IPS DF 6.9 (cell line): ENCODE measurements at places on chromosomes 11 and 22.

- DNase-seq, result peak; percentile 68
Observed at GRCh38 chr11:6251120-6251733, 8.4 kb upstream of the CCKBR start.

GRCh38 chr11:115298300-115299012, 205.8 kb downstream of the CADM1 start:
- no peak for DNase-seq

DNA sequence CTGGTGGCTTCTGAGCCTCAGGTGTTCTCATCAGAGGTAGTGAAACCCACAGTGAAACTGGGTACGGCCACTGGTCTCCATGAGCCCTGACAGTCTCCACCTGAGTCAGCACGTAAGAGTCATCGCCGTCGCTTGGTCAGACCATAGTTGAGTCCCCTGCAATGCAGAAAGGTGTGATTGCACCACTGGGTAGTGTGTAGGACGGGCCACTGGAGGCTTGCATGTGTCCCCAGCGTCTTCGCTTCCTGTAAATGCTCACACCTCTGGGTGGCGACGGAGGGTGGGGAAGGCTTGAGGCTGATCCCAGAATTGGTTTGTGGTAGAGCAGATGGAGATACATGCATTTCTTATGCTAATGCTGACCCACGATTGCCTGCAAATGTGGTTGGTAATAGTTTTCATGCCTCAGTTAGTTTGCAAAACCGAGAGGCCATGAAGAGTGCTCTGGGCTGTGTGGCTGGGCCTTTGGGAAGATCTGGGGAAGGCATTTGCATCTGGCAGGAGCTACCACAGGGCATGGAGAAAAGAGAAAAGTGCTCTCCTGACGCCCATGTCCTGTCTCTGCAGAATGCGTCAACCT, 26.5 kb downstream of the CTTN start:
- DNase-seq, result no peak

GRCh38 chr11:114077482-114078305, 18.2 kb downstream of the ZBTB16 start:
- DNase-seq, result no peak

DNA sequence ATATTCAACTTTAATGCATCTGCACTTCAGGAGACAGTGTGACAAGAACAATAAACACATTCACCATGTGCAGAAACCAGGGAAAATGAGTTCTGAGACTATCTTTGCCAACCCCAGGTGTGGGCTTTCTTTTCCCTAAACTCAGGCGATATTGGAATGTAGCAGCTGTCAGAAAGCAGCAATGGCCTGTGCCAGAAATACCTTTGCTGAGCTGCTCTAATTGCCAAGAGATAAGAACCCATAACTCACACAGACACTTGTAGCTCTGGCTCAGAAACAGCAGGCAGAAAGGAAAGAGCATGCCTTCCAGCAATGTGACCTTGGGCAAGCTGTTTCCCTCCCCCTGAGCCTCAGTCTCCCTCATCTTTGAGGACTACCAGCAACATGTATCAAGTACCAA, 77.6 kb downstream of the PLEKHA7 start:
- DNase-seq, result no peak

DNA sequence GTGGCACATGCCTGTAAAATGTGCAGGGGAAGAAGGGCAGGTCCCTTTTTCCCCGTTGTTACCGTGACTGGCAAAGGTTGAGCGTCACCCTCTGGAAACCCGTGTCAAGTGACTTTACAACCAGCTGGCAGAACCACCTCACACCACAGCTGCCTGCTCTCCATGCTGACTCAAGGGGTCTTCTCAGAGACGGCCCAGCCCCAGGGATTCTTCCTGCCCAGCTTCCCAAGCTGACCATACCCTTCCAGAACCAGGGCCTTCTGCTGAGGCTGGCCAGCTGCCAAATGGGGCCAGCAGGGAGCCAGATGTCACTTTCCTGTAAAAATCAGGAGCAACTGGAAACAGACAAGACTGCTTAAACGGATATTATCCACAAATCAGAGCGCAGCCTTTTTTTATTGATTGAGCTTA, 6.3 kb downstream of the PC start:
- DNase-seq, result no peak

- DNase-seq, result no peak
Observed at GRCh38 chr22:20108757-20109230, 7.1 kb upstream of the RANBP1 start.

DNA sequence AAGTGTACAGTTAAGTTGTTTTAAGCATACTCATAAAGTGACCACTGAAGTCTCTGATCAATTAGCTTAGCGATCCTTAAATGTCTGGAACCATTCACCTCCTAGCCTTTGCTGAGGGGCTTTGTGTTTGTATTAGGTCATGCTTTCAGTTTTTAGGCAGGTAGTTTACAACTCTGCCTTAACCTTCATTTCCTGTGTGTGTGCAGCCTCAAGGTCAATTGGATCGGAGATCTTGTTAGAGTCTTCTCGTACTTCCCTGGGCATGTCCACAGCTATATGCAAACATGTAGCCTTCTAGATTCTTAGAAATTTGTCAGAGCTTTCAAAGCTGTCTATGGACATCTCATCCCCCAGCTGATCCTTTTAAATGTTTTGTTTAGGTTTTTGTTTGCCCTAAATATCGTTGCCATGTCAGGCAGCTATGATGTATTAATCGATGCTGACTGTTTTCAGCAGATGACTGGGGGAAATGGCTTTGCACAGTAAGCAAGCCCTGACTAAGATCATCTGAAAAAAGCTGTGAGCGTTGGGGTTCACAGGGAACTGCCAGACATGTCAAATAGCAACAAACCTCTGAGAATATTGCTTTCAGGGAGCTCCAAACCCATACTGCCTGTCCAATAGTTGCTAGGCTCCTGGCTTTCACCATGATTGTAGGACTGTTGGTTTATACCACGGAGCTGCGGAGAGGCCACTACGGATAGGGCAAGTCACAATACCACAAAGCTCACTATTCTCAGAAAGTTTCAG, 45.6 kb downstream of the GLYAT start:
- no peak for DNase-seq

DNA sequence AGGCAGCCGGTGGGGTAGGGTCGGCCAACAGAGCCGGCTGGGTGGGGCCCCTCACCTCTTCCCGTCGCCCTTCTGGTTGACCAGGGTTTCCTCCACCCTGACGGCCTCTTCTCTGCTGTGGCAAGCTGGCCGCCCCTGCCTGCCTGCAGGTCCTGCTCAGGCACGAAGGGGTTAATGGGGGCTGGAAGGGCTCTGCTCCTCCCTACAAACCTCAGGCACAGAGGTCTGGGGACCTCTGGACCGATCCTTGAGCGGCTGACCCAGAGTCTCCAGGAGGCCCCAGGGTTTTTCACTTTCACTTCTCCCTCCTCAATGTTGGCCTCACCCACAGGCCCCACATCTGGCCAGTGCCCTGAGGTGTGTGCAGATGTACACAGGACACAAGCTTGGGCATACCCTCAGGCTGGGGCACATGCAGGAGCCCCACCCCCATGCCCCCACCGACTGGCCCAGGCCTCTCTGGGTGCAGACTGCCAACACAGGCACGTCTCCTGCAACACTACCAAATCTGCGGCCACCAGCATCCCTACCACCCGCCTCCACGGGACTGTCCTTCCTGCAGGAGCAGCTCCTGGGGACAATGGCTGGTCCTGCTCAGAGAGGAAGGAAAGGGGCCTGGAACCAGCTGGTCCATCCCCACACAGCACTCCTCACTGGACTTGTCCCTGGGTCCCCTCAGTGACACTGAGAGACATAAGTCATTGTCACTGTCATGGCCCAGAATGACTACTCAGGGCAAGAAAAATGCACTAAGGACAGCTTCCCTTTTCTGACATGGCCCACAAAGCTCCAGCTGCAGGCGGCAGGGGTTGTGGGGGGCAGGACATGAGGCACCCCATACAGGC, 3.2 kb upstream of the TBX1 start:
- no peak for DNase-seq

DNA sequence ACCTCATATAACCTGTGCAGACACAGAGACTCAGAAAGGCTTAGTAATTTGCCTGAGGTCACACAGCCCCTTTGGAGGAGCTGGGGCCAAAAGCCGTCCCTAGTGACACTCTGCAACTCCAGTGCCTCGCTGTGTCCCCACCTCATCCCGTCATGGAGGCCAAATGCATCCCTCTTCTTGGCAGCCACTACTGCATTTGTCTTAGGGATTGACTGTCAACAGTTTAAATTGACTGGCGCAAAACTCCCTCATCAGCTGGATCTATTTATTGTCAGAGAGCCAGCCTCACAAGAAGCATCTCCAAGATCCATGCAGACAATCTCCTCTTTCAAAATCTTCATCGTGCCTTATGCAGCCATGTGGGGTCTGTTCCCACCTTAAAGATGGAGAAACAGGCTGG, 35.7 kb downstream of the ANO1 start:
- no peak for DNase-seq

- no peak for DNase-seq
Observed at GRCh38 chr11:29534836-29535235, 482.0 kb downstream of the KCNA4 start.

DNA sequence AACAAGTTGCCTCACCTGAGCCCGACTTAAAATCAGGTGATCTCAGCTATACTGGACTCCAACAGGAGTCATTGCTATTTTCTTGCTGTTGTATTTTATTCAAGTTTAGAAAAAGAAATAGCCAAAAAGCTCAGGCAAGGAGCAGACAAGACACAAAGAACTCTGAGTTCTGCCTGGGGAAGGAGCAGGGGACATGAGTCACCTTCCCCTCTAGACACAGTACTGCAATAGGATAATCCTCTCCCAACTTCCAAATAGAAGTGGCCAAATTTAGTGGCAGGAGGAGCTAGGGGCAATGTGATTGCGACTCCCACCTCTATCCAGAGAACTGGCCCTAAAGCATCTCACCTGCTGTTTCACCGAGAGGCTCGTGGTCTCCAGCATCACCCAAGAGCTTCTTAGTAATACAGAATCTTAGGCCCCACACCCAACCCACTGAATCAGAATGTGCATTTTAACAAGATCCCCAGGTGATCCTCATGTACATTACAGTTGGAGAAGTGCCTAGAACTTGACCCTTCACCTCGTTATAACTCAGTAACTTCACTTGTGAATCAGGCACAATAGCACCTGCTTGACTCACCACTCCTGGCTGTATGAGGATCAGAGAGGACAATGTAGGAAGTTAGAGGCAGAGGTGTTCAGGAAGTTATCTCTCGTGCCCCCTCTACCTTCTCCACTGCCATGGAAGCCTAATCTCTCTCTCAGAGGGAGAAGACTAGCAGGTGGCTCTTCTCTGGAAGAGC, 56.8 kb upstream of the FBXO3 start:
- no peak for DNase-seq

DNA sequence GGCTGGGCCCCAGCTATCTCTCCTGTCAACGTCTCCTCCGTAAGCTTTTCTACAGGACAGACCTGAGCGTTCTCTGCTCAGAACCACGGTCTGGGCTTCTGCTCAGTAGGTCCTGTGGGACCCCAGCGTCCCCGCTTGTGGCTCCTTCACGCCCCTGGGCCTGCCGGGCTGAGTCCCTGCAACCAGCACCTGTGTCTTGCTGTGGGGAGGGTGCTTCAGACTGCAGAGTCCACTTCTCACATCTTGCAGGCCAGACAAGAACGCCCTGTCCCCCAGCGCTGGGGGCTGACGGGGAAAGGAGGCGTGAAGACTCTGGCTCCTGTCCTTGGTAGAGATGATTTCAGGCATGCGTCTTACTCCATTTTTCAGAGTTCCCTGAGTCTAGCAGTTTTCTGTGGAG, 1480.8 kb downstream of the BRD1 start:
- no peak for DNase-seq

DNA sequence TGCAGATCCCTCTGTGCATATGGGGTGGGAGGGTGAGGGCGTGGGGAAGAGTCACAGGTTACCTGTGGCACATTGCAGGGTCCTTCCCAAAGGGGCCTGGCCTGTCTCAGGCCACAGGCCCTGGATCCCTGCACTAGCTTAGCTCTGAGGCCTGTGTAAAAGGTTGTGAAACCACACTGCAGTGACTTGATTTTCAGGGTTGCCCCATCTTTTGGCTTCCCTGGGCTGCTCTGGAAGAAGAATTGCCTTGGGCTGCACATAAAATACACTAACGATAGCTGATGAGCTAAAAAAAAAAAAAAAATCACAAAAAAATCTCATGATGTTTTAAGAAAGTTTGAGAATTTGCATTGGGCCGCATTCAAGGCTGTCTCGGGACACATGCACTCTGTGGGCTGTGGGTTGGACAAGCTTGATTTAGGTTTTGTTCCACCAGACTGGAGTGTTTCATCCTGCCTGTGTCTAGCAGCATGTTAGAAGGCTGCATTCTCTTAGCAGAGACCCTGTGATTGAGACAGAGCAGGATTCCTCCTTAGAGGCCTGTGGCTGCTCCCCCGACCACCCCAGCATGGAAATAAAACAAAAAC, 35.9 kb upstream of the TREH start:
- DNase-seq, result no peak

- DNase-seq, result no peak
Observed at GRCh38 chr22:47210112-47210657, 447.7 kb downstream of the TBC1D22A start.

GRCh38 chr11:7657306-7658025, 15.8 kb downstream of the CYB5R2 start:
- DNase-seq, result peak; percentile 71

GRCh38 chr11:1671658-1672057, 25.3 kb upstream of the KRTAP5-6 start:
- DNase-seq, result no peak

GRCh38 chr11:122127020-122127419, 11.0 kb upstream of the BLID start:
- DNase-seq, result no peak

GRCh38 chr11:42234451-42234951, 775.0 kb upstream of the LRRC4C start:
- DNase-seq, result no peak

DNA sequence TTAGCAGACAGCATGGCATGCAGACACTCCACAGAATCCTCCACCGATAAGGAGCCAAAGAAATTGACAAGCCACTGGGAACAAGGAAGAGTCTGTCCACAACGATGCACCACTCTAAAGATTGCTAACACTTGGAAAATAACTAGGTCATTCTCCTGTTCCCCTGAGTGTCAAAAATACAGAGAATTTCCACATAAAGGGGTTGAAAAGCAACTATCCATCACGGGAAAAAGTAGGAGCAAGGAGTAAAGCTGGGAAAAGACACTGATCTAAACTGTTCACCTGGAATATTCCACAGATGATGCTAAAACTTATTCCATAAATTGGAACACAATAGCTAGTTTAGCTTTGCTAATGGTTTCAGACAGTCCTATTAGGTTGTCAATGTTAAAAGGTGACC, 47.0 kb upstream of the SLC25A1 start:
- no peak for DNase-seq

DNA sequence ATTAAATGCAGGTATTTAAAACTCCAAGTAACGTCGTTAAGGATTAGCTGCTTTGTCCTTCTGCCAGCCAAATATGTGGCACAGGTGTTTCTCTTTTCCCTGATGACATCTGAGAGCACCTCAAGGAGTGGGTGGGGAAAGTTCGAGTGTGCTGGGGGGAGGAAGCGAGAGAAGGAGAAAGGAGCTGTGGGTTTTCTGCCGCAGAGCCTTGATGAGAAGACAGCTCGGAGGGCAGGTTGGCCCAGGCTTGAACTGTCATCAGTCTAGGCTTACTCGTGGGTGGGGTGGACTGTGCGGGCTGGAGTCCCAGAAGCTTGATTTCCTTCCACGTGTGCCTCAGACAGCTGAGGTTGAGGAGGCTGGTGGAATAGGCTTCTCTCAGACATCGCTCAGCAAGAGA, 15.2 kb upstream of the SORL1-AS1 start:
- no peak for DNase-seq

- DNase-seq, result no peak
Observed at GRCh38 chr22:48192920-48193319, 1430.5 kb downstream of the TBC1D22A start.

GRCh38 chr11:27977031-27977430, 130.9 kb downstream of the KIF18A start:
- DNase-seq, result no peak
